ENCODE measurements at places on chromosomes 3 and 15.
A peak's percentile ranks its signal among the peaks of the same experiment; 100 is the strongest.

DNA sequence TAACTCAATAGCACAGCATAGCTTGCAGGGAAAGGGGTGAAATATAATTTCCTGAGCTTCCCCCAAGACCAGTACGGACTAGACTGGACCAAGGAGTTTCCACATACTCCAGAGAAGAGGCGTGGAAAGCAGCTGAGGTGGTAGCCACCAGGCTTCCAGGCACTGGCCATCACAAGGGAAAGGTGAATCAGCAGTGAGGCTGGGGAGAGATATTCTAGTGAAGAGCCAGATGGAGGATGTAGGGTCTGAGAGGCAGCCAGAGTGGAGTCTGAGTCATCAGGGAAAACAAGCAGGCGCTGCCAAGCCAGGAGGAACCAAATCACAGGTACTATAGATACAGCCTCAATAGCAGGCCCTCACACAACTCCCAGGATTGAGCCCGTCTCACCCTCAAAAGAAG is 9.6 kb upstream of the RASA2 start:
- no peak for DNase-seq

DNA sequence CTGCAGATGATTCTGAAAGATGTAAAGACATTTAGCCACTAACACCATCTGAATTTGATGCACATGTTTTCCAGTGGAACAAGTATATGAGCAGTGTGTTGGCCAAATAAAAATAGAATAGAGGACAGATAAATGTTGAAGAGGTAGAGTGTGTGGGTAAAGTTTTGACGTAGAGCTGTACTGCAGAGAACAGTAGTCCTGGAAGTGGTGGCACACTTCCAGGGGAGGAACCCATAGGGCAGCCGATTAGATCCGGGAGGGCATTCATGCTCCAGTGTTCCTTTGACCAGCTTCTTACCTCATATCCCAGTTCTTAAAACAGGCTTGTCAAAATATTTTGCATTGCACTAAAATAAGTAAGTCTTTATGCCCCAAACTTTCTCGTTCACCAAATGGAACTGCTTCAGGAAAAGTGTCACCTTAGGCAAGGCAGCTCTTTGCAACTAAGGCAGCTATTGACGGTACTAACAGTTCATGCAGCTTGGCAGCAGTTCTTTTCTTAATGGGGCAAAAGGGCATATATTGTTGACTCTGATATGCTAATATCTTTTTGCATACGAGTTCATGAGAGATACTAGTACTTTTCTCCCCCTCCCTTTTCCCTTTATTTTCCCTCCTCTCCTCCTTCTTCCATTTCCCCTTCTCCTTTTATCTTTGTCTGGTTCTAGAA is 429.3 kb upstream of the AZI2 start:
- DNase-seq, result no peak

GRCh38 chr3:15923640-15924405 is 126.0 kb upstream of the ANKRD28 start:
- no peak for DNase-seq

DNA sequence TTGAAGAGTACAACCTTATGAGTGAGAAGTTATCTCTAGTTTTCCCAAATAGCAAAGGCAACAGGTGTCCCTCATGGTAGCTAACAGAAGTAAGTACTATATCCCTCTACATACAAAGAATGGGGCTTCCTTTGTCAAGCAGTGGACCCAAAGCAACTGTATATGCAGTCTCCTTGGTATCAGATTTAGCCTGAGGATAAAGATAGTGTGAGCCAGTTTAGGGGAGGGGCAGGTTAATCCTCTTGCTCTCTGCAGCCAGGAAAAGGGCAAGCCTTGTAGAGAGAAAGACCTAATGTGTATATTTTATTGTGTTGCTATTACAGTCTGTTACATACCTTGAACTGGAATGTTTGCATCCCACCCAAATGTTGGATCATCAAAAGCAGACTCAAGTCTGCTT is 117.9 kb upstream of the COL8A1 start:
- no peak for DNase-seq

DNA sequence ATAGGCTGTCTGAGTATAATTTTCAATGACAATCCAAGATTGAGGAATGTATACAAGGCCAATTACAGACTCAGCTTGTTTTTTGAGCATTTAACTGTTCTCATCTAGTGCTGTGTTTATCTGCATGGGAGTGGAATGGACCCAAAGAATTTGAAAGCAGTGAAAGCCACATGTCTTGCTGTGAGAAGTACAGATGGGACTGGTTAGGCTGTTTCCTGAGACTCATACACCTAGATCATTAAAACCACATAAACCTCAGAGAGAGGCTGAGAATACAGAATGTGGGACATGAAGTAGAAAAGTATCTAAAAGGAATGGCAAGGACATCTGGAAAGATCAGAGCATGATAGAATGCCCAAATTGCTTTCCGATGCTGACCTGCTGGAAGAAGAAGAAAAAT is 224.6 kb downstream of the NLGN1 start:
- DNase-seq, result no peak

DNA sequence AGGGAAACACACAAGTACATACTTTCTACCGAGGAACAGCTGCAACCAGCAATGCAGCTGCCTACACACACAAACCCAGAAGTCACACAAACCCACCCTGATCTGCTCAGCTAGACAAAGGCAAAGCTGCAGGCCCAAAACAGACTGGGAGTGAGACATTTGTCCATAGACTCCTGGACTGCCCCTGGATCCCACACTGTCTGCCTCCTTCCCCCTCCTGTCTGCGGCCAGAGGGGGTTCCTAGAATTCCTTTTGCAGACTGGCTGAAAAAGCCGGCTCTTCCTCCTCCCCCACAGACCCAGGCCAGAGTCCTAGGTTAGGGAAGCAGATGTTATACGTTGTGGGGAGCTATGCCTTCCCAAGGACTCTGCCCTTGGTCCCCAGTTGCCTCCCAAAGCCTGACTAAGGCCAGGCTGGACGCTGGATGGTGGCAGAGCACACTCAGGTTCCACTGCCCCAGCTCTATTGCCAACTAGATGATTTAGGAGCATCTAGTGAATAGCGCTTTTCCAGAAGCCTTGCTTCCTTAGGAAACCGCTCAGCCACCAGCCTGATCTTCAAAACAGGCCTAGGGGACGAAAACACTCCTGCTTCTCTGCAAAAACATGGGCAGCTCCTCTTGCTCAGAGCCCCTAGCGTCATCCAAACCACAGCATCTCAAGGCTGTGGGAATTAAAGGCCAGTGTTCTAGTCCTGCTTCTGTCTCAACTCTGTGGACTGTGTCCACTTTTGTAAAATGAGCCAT is 37.4 kb upstream of the CILP start:
- DNase-seq, result no peak

DNA sequence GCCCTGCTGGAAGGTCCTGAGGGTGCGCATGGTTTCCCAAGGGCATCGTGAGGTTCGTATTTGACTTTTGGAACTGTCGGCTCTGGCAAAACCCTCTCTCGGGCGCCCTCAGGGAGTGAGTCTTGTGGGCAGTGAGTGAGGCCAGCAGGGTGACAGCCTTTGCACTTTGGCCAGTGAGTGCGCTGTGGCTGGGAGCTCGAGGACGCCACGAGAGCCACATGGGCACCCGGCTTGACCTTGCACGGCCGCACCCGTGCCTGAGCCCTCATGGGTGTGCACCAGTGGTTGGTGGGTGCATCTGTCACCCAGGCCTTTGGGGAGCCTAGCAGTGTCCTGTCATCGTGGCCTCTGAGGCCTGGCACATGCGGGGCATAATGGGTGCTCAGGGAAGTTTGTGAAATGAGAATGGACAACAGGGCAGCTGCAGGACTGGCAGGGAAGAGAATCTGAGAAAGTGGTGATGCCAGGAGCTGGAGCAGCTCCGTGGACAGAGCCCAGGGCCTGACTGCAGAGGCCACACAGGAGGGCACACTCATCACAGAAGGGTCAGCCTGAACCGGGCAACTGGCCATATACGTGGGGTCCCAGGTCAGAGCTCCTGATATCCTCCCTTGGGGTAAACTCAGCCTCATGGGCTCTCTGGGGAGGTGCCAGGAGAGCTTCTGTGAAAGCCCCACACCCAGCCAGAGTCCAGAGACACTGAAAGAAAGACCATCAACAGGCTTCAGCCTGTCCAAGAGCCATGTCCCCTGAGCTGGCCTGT is 30.4 kb upstream of the SNRPA1 start:
- DNase-seq, result no peak

- DNase-seq, result no peak
Measured at GRCh38 chr15:36926427-36926825, 173.9 kb downstream of the MEIS2 start.

DNA sequence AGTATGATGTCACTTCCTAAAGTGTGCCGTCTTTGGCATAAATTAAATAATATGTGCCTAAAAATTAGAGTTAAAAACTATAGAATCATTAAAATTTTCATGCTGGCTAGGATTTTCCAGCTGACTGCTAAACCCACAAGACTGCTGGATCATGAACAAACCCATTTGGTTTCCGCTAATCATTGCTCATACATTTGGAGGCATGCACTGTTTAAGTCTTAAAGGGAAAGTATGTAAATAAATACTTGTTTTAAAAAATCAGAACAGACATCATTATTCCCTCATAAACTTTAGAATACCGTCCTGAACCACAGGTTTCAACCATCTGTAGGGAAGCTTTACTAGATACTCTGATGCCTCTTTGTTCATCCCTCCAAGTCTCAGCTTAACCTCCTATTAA is 26.5 kb downstream of the ATP6V1A start:
- DNase-seq, result no peak

- no peak for DNase-seq
Measured at GRCh38 chr3:21542656-21543379, 208.2 kb downstream of the ZNF385D start.

DNA sequence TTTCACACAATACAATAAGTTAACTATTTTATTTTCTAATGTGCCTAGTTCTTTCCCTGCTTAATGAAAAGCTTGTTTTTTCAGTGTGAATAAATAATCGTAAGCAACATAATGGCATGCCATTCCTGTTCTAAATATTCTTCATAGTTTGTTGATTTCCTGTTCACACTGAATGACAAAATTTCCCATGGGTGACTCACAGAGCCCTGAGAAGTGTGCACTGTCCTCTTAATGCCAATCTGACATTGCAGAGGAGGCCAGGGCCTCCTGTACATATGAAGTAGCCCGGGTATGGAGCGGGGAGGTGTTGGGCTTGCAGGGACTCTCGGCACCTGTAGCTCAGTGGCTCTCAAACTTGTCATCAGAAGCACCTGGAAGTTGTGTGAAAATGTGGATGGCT is 24.3 kb downstream of the CCR3 start:
- DNase-seq, result no peak

GRCh38 chr15:31215490-31216214 is 111.0 kb upstream of the KLF13 start:
- DNase-seq, result peak; percentile 90

DNA sequence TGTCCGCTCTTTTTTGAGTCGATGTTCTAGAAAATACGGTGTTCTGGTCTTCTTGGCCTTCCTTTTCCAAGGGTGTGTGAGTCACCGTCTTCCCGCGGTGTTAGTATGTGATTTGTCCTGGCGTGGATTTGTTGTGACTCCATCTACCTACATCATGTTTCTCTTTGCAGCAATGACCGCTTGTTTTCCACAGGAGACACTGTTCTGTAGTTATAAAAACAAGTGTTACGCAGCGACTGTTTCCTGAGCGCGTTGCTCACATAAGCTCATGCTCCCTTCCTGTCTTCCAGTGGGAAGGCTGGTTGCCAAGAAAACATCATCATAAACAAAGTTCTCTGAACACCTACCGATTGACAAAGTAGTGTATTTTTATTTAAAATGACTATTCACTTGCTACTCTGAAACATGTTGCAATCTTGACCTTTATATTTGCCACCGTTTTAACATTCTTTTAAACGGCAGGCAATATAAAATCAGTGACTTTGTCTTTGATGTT is 19.0 kb downstream of the USP13 start:
- DNase-seq, result no peak

GRCh38 chr15:94252223-94252766 is 20.9 kb downstream of the MCTP2 start:
- DNase-seq, result no peak

DNA sequence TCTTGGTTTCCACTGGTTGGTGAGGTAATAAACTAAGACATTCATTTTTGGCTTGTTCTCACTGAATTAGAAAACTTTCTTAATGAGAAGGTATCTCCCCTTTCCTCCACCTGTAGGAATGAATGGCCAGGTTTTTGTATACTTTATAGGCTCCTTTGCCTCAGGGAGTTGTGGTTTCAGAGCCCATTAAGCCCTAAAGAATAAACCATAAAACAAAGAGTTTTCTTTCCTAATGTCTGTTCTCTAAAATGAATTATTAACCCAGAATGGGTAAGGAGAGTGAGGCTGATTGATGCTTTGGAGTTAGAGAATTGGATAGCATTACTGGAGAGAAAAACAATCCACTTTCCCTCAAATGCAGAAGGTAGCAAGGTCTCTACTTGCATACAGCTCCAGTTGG is 67.6 kb downstream of the TIGIT start:
- no peak for DNase-seq

DNA sequence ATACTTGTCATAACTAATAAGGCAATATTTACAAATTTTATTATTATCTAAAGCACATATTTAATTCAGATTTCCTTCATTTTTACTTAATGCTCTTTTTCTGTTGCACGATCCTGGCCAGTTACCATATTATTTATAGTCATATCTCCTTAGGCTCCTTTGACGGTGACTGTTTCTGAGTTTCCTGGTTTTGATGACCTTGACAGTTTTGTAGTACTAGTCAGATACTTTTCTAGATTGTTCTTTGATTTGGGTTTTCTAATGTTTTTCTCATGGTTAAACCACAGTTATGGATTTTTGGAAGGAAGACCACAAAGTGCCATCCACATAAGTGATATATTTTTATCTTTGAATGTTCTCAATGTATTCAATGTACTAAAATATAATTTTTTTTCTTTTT is 171.0 kb upstream of the NANOGP8 start:
- DNase-seq, result no peak

DNA sequence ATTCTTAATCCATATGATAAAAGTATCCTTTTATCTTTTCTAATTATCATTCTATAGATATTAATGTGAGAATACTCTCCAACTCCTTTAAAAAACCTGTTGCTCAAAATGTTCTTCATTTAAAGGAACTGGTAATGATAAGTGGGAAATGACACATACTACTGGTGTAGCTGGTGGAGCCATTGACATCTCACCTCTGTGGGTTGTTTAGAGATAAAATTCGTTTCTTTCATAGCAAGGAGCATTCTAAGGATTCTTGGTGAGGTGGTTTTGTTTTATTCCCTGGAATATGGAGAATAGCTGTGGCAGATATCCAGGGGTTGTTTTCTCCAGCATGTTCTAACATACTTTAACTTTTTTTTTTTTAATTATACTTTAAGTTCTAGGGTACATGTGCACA is 299.8 kb upstream of the THBS1 start:
- DNase-seq, result no peak

DNA sequence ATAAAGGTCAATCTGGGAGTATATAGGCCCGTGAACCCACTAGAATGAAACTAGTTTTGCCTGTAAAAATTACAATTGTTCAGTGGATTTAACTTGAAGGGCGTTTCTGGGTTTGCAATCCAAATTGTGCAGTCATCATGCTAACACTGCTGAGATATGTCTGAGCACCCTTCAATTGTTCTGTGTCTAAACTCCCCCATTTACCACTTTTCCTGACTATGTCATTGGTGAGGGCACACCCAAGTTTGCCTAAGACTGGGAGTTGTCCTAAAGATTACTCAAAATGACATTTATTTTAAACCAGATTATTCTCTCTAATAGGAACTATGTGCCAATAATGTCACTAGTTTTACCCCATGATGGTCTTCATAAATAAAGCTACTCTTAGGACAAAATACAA is 54.6 kb downstream of the EMC4 start:
- no peak for DNase-seq

Data from GM12891 (cell line).